T-helper 1 cell (primary cell): ENCODE measurements at places on chromosomes 7 and 10.

DNA sequence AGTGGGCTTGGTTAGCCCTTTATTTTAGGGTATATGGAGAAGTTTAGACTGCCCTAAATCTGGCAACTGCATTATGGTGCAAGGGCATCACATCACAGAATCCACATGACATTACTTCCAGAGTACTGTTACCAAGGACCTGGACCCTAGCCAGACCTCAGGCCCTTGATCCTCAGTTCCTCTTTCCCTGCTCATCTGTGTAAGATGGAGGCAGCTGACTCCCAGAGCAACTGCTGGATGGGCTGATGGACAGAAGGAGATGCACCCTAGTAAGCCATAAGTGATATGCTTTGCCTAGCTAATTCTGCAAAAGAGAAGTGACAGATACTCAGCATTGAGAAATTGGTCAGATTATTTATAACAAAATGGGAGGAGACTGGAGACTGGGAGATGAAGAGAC, 131.7 kb downstream of the DYNC1I1 start:
- DNase-seq, result no peak

DNA sequence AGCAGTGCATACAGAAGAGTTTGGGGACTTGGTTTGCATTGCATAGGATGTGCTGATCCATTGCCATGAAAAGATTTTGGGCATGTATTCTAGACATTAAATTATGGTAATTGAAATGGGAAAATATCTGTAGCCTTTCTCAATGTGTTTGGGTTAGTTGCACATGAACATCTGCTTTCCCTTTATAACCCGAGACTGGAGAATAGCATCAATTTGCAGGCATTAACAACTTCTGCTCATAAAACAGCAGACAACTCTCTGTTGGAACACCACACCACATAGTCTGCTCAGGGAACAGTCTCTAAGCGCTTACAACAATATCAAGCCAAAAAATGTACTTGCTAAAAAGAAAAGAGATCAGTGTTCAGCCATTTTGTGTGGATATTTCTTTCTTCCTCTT, 1391.1 kb upstream of the LRRTM3 start:
- DNase-seq, result no peak

DNA sequence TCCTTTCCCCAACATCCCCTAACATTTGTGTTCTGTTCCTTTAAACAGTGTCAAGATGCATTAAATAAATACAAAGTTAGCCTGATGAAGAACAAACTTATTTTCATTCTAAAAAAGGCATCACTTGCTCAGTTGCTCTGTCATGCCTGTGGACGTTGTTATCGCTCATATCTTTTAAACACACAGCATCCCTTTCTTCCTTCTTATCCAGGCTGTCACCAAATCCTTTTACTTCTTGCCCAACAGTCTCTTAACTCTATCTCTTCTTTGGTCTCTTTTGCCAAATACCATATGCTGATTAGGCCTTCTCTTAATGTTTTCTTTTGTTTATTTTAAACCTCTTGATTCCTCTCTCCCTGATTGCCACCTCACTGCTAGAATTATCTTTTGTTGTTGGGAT, 43.9 kb downstream of the DKK1 start:
- DNase-seq, result no peak

DNA sequence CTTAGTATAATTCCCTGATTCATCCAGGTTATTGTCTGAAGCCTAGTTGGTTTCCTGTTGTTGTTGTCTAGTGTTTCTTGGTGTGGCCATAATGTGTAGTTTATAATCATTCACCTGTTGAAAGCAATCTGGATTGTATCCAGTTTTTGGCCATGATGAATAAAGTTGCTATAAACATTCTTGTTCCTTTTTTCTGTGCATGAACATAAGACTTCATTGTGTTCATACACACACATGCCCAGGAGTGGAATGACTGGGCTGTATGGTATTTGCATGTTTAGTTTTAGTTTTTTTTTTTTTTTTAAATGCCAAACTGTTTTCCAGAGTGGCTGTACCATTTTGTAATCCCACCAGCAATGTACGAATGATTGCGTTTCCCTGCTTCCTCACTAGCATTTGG, 349.8 kb downstream of the SDK1 start:
- DNase-seq, result no peak

GRCh38 chr10:129131457-129132132, 335.4 kb upstream of the MGMT start:
- no peak for DNase-seq

- no peak for DNase-seq
Measured at GRCh38 chr7:138350701-138351357, 109.2 kb upstream of the TRIM24 start.
